ENCODE measurements at places on chromosomes 7 and 10. TPM values are rescaled to one million over a fixed set of nuclear protein-coding genes. Genes with fewer than 3 reads are reported as not detected.

The BRI3 gene
- 46.2 TPM for total RNA-seq

The VKORC1L1 gene
- total RNA-seq = 16.5 TPM

The ANK3 gene
- total RNA-seq = 167 TPM

The C10orf53 gene
- not detected for total RNA-seq

The CH25H gene
- total RNA-seq = not detected

The KCNH2 gene
- under 0.01 TPM for total RNA-seq

Data from cardiac atrium fibroblast (primary cell).